ENCODE measurements at places on chromosomes 5 and 9.

DNA sequence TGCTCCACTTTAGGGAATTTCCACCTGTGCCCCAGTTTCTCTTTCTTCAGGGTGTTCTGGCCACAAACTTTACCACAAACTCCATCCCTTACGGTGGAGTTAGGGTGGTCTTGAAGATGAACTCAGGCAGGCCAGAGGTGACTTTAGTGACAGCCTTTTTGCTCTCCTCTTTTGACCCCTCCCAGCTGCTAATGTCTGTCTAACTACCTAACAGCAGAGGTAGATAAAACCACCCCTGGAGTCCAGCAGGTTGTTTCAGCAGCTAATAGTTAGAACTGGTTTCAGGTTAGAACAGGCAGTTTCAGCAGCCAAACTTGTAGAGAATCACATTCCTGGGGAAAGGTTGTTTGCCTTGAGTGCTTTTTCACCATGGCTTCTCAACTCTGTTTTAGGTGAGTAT is 971.3 kb upstream of the CDH18 start:
- DNase-seq: no peak

DNA sequence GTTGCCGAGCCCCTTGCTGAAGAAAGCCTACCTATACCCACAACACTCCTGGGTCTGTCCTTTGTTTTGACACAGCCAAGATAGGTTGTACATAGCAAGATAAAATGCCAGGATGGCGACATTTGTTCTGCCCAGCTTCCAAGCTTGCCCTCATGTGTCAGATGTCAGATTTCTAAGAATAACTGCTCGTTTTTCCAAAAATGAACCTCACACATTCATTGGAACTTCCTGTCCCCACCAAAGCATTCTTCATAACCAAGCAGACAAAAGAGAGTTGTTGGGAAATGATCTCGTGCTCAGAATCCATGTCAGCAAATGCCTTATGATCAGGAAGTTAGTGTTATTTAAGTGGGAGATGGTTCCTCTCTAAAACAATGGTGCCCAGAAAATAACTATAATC is 210.1 kb downstream of the ZNF608 start:
- DNase-seq: no peak

GRCh38 chr5:22249209-22249729 is 603.9 kb downstream of the CDH12 start:
- DNase-seq: no peak

- DNase-seq: no peak
Measured at GRCh38 chr5:32147959-32148358, 26.2 kb downstream of the GOLPH3 start.

Measured in BJ (cell line).